ENCODE measurements at places on chromosomes 7 and 10. TPM values are rescaled to one million over a fixed set of nuclear protein-coding genes. Genes with fewer than 3 reads are reported as not detected.

DNA sequence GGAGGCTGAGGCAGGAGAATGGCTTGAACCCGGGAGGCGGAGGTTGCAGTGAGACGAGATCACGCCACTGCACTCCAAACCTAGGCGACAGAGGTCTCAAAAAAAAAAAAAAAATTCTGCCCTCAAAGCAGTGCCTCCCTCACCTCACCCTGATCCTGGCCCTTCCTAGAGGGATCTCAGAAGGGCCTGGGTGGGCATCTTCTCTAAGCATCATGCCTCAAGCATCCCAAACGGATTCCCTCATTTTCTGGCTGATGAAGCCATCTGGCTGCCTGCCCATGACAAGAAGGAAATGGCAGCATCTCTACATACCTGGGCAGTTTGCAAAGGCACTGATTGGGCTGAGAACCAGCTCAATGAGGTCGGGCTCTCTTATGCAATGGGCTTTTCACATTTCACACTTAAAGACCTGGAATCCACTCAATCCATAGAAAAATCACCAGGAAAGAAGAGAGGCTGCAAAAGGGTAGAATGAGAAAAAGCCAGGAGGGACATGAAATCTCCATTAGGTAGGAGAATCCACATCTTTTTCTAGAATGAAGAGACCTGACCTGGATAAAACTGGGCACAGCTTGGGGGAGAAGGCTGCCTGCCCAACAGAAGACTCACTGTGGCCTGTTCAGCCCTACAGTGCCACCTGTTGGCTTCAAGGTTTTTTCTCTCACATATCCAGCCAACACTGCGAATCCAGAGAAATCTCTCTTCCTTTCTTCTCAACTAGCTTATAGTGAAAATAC, 48.1 kb downstream of the PDLIM1 start:
- H3K4me3 ChIP-seq: no peak overlapping the region
- H3K4me1 ChIP-seq: peaks cover 10% of the 10 kb centered on the region
- no peaks in the 10 kb centered on the region for H3K27me3 ChIP-seq

DNA sequence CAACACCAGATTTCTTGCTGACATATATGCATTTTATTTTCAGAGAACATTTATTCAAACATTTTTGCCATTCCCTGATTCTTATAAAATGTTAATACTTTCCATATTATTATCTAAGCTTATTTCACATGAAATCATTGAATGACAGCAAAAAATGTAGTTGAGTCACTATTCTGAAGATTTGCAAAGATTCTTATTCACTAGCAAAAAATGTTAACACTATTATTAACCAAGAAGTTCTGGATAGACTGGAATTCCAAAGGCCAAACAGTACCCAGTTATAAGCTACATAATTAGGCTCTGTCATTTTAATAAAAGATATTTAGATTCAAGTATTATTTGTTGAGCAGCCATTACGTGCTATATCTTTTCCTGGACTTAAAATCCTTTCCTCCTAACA, 4.3 kb downstream of the GSTO2 start:
- no peaks in the 10 kb centered on the region for H3K36me3 ChIP-seq
- H3K4me3 ChIP-seq: no peak overlapping the region
- peaks cover 15% of the 10 kb centered on the region for H3K4me1 ChIP-seq
- DNase-seq: no peak

GRCh38 chr10:120161111-120161510, 268.6 kb downstream of the SEC23IP start:
- H3K27me3 ChIP-seq: no peaks in the 10 kb centered on the region
- no peaks in the 10 kb centered on the region for H3K4me1 ChIP-seq
- no peak overlapping the region for H3K4me3 ChIP-seq
- no peak for DNase-seq
- H3K36me3 ChIP-seq: no peaks in the 10 kb centered on the region

DNA sequence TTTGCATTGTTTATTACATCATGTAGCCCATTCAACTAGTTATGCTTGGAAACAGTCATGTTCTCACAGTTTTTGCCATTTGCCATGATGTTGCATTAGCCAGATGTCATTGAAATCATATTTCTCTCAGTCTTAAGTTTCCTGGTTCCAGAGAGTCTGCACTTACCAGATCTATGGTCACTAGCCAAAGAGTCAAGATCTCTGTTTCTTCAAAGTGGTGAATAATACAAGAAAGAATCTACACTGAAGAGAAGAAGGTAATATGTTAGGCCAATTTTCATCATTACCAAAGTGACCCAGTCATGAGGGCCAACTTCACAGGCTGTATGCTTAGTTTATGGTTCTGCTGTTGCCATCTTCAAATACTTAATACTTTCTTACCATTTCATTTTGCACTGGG, 89.0 kb upstream of the PHYHIPL start:
- no peaks in the 10 kb centered on the region for H3K27me3 ChIP-seq
- peaks cover 23% of the 10 kb centered on the region for H3K4me1 ChIP-seq
- no peak for DNase-seq
- H3K27ac ChIP-seq: no peak overlapping the region

The BNIP3 gene
- 33.1 TPM for total RNA-seq
